Iris pigment epithelial cell (primary cell): ENCODE measurements at places on chromosomes 16 and 17.

DNA sequence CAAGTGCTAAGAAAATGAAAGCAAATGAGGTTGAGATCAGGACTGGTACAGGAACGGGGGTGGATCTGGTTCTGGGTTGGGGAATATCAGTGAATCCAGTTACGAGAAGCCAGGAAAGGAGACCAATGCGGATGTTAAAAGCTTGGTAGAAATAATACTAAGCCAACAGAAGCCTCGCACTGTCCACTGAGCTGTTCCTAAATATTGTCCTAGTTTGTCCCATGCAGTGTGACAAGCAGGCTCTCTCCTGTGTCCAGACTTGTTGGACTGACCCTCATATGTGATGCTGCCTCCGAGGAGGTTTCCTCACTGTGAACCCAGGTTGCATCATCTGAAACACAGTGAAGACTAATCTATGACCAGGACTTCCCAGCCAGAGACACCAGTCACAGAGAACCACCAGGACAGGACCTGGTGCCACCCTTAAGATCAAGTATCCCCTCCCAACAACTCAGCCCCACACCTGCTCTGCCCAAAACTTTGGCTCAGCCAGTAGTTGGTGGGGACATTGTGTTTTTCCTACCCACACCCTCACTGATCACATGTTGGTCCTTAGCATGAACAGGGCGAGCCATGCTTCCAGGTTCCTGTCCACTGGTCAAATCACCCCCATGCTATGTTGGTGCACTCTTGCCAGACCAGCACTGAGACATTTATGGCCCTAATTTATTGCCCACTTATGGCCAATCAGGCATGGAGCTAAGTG, 32.7 kb upstream of the SCNN1B start:
- no peak for DNase-seq

DNA sequence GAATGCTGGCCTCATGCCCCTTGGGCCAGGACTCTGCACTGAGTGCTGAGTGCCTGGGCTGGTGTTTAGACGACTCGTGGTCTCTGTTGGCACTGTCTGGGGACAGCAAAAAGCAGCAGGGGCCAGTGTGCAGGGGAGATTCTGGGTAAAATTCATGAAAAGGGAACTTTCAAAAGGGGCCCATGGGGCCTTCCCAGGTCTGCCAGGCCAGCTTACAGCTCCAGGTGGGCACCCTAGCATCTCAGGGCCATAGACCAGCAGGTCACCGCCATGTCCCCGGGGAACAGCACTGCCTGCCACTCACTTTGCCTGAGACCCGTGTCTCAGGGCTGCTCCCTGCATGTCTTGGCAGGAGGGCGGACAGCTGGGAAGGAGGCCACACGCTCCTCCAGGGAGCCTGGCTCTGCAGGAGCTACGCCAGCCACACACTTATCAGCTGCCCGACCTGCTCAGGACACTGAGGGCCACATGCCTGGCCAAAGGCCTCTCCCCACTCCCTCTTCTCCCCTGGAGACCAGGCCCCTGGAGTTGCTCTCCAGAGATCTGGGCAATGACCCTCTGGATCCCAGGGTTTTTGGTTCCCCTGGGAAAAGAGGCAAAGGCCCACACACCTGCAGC, 8.8 kb upstream of the FASN start:
- no peak for DNase-seq

- DNase-seq, result no peak
Measured at GRCh38 chr17:50641357-50641756, 6.7 kb downstream of the ABCC3 start.

GRCh38 chr17:50445730-50446325, 19.8 kb downstream of the ACSF2 start:
- DNase-seq, result no peak
